ENCODE measurements at places on chromosomes 13 and 19.

DNA sequence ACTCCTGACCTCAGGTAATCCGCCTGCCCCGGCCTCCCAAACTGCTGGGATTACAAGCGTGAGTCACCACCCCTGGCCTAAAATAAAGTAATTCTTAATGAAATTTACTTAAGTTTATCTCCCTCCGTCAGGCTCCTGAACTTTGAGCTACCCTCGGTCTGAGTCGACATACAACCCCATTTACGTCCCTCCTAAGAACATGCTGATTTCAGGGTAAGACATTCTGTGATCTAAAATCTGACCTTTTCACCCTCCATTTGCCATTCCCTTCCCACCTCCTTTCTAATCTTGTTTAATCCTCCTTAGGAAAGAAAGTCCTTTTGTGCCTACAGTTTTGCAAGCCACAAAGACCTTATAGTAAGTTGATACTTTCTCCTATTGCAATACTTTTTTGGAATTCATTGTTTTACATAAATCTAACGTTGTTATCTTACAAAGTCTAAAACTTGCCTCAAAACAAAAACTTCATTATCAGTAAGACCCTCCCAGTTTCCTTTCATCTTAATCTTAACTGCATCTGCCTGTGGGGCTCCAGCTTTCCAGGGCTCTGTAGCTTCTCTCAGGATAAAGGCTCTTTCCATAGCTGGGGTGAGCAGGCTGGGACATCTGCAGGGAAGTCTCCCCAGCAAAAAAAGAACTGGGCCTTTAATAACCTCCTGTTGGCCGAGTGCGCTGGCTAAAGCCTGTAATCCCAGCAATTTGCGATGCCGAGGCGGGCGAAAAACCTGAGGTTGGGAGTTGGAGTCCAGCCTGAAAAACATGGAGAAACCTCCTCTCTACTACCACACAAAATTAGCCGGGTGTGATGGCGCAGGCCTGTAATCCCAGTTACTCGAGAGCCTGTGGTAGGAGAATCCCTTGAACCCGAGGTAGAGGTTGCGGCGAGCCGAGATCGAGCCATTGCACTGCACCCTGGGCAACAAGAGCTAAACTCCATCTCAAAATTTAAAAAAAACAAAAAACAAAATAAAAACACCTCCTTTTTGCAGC lies 143.1 kb downstream of the ZNF737 start:
- no peak for DNase-seq

- no peak for DNase-seq
Measured at GRCh38 chr19:7596211-7596937, 711 bp downstream of the CAMSAP3 start.

DNA sequence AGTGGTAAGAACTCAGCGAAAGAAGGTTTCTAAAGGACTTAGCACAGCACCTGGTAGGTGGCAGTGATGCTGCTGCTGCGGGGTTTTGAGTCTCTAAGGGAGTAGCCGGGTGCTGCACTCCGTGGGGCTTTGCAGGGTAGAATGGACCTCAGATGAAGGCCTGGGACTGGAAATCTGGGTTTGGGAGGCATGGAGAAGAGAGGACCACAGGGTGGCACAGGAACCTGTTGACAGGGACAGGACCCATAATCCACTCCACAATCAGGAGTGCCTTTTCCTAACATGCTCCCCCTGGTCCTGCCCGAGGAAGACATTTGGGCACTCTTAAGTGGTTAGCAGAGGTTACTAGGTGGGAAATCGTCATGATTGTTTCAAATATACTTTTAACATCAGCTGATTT lies 29.8 kb downstream of the TDRD12 start:
- DNase-seq, result no peak

DNA sequence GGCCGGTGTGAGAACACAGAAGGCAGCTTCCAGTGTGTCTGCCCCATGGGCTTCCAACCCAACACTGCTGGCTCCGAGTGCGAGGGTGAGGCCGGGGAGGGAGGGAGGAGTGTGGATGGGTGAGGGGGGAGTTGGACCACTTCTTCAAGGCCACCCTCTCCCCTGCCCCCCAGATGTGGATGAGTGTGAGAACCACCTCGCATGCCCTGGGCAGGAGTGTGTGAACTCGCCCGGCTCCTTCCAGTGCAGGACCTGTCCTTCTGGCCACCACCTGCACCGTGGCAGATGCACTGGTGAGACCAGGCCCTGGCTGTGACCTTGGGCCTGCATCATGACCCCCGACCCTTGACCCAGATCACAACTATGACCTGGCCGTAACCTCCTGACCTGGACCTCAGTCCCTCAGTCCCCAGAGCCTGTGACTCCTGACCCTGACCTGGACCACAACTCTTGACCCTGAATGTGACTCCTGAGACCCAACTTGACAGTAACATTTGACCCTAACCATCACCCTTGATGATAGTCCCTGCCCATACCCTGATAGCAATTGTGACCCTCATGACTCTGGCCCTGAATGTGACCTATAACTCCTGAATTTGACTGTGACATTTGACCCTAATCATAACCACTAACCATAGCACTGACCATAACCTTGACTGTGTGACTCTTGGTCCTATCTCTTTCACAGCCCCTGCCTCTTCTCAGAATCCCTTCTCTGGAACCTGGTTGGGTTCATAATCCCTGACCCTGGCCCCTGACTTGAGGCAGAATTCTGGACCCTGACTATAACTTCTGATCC lies 10.9 kb downstream of the LTBP4 start:
- no peak for DNase-seq

DNA sequence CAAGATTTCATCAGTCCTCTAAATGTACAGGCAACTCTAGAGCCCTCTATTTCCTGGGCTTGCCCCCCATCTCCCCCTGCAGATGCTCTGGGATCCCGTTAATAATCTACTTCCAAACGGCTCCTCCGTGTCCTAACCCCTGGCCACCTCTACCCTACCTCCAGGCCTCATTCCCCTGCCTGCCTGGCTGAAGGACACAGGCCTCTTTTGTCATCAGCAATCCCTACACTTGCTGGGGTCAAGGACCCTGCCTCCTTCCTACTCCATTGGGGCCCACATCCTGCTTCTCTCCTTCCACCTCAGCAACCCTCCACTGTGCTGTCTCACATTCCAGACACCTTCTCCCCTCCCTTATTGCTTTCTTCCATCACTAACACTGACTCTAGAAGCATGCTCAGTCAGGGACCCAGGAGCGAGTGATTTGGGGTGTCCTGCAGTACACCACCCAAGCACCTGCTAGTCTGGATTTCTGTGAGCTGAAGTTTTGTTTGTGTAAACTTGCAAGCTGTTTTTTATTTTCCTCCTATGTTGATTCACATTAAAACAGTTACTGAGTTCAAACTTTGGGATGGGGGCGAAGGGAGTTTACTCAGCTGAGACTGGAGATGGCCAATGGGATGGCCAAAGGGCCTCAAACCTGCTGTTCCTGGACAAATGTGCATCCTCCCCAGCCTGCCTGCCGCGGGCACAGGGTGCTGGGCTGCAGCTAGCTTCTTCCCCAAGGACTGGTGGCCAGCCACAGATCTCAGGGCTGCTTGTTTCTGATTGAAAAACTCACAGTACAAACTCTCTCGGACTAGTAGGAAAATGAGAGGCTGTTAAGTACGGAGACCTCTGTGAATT lies 314.7 kb downstream of the FOXO1 start:
- DNase-seq, result no peak

- DNase-seq, result no peak
Measured at GRCh38 chr19:45761714-45762113, 7.3 kb downstream of the SIX5 start.

- no peak for DNase-seq
Measured at GRCh38 chr13:51959773-51960172, 51.5 kb downstream of the ATP7B start.

DNA sequence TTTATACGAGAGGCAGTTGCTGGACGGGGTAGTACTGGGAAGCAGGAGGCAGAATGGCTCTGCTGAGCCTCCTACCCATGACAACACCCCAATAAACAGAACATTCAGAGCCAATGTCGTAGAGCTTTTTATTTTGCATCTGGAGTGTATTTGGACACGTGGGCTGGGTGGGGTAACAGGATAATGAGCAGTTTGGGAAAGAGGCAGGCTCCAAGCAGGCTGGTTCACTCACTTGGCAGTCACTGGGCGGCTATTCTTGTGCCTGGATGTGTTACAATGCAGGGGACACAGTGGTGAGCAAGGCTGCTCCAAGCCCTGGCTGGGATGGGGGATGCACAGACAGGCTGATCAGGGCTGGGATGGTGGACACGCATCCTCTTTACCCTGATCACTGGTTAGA lies 9.5 kb downstream of the ACTMAP start:
- no peak for DNase-seq

DNA sequence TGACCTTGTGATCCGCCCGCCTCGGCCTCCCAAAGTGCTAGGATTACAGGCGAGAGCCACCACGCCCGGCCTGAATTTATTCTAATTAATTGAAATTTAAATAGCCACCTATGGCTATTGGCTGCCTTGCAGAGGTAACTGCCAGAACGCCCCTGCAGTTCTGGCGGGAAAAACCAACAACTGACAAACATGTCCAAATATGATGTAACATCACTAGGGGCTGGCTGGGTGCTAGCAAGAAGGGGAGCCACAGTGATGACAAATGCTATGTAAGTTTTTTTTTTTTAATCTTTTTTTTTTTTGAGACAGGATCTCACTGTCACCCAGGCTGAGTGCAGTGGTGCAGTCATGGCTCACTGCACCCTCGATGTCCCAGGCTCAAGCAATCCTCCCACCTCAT lies 12.9 kb downstream of the ZSWIM9 start:
- no peak for DNase-seq

GRCh38 chr19:42601811-42602443 lies 7.2 kb upstream of the CEACAM8 start:
- no peak for DNase-seq

DNA sequence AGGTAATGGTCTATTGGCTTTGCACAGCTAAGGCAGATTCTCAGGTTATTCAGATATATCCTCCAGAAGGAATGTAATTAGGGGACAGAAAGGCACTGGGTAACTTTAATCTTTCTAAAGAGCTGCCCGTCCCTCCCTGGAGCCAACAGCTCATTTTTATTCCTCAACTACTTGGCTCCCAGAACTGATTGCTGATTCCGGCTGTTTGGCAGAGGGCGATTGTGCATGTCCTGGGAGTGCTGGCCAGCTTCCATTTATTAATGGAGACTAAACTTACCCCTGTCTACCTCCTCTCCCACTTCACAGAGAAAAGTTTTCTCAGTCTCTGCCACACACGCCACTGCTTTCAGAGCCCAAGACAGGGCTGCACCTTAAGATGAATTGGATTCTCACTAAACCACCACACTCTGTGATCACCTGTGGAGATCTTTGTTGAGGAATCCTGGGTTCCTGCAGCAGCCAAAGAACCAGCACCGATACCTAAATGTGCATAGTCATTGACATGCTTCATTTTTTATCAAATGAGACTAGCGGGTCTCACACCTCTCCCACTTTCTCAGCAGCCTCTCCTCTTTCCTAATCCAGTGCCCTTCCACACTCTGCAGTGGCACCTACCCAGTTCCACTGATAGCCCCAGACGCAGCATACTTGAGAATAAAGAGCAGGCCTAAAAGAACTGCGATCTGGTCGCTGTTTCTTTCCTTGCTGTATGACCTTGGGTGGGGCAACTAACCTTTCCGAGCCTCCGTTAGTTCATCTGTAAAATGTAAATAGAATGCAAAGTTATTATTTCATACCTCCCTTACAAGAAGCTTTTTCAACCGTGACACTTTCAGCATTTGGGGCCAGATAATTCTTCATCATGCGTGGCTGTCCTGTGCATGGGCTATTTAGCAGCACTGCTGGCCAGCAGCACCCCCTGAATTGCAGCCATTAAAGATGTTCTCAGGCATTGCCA lies 648.7 kb downstream of the UQCRFS1 start:
- no peak for DNase-seq

DNA sequence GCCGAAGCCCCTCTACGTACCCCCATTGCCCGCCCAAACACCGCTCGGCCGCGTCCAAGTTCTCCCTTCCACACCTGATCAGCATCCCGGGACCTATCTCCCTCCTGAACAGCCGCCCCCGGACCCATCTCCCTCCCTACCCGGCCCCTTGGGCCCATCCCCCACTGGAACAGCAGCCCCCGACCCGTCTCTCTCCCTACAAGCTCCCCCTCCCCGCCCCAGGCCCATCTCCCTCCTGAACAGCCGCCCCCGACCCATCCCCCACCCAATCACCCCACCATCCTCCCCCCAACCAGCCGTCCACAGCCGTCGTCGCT lies 610 bp downstream of the ZSCAN1 start:
- no peak for DNase-seq

GRCh38 chr19:42024622-42025111 lies 30.6 kb upstream of the ATP1A3 start:
- DNase-seq, result no peak

- no peak for DNase-seq
Measured at GRCh38 chr19:11199517-11199916, 2.2 kb upstream of the KANK2 start.

DNA sequence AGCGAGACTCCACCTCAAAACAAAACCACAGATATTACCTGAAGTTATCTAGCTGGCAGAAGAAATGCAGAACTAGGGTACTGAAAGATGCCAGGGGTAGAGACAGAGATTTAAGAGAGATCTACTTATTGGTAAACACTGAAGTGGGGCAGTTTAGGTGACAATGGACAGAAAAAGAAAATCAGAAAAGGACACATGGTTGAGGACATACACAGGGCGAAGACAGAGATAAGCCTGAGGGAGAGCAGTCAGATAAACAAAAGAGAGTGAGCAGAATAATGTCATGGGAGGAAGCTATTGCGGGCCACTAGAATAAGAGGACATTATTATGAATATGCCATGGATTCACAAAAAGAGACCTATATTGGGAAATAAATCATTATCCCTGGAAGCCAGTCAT lies 3.3 kb downstream of the NEK5 start:
- no peak for DNase-seq

- peak; percentile 64 for DNase-seq
Measured at GRCh38 chr13:94345374-94346195, 133.9 kb downstream of the DCT start.

- no peak for DNase-seq
Measured at GRCh38 chr19:41521931-41522555, 53.9 kb upstream of the CEACAM21 start.

GRCh38 chr19:29372921-29373797 lies 152.6 kb upstream of the VSTM2B start:
- DNase-seq, result no peak

DNA sequence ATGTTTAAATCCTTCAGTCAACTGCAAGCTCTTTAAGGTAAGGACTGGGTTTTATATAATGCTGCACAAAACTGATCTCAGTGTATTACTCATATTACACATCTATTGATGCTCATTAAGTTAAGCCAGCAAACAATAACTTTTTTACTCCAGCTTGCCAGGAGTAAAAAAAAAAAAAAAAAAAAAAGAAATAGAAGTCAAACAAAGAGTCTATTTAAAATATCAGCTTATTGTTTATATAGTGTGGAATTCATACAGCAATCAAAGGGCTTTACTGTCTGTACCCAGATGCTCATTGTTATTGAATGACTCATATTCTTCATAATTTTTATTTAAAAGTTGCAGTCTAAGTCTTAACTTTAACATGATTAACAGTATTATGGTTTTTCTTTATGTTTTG lies 21.8 kb upstream of the KBTBD7 start:
- DNase-seq, result no peak
